ENCODE measurements at places on chromosomes 7 and 10.

GRCh38 chr7:49927631-49928030, 154.2 kb downstream of the VWC2 start:
- DNase-seq = no peak

DNA sequence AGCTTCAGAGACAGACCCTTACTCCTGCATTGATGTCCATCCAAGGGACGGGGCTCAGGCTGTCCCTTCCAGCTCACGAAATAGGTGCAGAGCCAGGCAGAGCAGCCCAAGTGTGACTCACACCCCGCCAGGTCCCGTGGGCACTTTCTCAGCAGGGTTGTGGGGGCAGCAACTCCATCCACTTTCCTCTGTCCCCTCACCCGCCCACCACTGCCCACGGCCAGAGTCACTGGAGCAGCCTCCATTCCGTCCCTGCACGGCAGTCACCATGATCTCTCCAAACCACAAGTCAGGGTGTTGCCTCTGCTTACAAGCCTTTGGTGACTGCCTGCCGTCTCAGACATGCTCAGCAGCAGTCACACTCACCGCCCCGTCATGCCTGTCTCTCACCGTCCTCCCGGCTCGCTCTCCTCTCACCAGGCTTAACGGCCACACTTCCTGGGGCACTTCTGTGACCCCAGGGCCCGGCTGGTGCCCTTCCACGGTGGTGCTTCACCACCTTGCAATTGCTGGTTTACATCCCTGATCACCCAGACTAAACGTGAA, 39.3 kb downstream of the CALML3 start:
- no peak for DNase-seq

GRCh38 chr10:117993166-117993565, 53.6 kb downstream of the RAB11FIP2 start:
- peak; percentile 9 for DNase-seq

DNA sequence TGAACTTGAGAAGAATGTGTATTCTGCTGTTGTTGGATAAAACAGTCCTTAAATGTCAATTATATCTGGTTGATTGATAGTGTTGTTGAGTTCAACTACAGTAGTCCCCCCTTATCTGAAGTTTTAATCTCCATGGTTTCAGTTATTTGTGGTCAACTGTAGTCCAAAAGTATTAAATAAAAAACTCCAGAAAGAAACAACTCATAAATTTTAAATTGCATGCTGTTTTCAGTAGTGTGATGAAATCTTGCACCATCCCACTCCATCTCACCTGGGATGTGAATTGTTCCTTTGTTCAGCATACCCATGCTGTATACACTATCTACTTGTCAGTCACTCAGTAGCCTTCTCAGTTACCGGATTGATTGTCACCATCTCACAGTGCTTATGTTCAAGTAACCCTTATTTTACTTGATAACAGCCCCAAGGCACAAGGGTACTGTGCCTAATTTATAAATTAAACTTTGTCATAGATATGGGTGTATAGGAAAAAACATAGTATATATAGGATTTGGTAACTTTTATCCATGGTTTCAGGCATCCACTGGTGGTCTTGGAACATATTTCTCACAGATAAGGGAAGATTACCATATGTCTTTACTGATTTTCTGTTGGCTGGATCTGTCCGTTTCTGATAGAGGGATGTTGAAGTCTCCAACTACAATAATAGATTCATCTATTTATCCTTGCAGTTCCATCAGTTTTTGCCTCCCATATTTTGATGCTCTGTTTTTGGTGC, 57.1 kb downstream of the AOAH start:
- no peak for DNase-seq

DNA sequence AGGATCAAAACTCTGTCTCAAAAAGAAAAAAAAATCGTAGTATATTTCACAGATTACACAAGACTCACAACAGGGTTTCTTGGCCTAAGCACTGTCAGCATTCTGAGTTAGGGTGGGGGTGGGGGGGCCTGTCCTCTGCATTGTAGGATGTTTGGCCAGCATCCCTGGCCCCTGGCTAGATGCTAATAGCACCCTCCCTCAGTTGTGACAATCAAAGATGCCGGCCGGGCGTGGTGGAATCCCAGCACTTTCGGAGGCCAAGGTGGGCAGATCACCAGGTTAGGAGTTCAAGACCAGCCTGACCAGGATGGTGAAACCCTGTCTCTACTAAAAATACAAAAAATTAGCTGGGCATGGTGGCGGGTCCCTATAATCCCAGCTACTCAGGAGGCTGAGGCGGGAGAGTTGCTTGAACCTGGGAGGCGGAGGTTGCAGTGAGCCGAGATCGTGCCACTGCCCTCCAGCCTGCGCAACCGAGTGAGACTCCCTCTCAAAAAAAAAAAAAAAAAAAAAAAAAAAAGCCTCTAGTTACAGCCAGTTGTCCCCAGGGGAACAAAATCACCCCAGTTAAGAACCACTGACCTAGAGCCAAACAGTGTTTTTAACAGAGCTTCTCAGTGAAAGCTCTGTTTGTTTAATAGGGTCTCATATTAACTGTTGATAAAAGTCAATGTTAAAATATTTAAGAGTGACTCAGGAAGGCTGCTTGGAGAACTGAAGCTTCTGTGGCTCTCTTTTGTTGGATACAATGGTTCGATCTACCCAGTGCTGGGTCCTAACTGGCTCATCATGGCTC, 161.0 kb upstream of the FAM171A1 start:
- DNase-seq = no peak

DNA sequence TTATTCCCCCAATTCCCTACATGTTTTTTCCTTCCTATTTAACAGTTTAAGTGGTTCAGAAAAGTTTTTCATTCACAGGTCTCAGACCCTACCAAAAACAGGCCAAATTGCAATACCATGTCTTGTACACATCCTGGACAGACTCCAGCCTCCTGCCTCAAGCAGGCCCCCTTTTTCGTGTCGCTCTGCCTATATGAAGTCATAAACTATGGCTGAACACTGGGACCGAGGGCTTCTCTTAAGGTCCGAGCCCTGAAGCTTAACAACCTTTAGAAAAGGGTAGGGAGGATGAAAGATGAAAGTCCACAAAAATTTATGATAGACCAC, 1.4 kb downstream of the FBXW4 start:
- DNase-seq = no peak

GRCh38 chr7:21946222-21946709, 567 bp upstream of the CDCA7L start:
- DNase-seq = no peak

GRCh38 chr7:95684037-95684436, 87.7 kb upstream of the PDK4 start:
- peak; percentile 57 for DNase-seq

- DNase-seq = no peak
Observed at GRCh38 chr7:16594061-16594460, 51.5 kb downstream of the ANKMY2 start.

DNA sequence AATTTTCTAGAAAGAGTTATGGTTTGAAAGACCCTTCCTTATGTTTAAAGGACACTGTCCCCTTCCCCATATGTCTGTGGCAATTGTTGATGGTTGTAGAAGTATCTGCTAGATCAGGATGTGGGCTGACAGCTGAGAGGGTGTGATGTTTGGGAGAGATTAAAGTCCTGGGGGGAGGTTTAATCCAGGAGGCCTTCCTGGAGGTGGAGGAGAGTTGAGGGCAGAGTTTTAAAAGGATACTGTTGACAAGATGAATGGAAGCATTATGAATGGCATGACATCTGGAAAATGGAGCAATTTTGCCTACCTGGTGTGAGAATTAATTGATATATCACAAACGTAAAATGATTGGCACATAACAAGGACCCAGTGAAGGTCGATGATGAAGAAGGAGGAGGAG, 32.9 kb upstream of the SMC3 start:
- DNase-seq = no peak

GRCh38 chr7:33674804-33675411, 230.4 kb upstream of the BMPER start:
- no peak for DNase-seq

- no peak for DNase-seq
Observed at GRCh38 chr10:59553162-59553900, 156.3 kb downstream of the SLC16A9 start.

DNA sequence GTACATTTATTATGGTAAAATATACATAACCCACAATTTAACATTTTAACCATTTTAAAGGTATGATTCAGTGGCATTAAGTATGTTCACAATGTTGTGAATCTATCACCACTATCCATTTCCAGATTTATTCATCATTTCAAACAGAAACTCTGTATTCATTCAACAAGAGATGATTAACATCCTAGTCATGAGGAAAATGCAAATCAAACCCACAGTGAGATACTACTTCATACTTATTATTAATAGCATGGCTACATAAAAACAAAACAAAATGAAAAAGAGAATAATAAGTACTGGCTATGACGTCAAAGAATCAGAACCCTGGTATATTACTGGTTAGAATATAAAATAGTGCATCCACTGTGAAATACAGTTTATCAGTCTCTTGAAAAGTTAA, 386.6 kb upstream of the POM121L12 start:
- DNase-seq = no peak

GRCh38 chr10:94991243-94991888, 52.9 kb downstream of the CYP2C9 start:
- no peak for DNase-seq

DNA sequence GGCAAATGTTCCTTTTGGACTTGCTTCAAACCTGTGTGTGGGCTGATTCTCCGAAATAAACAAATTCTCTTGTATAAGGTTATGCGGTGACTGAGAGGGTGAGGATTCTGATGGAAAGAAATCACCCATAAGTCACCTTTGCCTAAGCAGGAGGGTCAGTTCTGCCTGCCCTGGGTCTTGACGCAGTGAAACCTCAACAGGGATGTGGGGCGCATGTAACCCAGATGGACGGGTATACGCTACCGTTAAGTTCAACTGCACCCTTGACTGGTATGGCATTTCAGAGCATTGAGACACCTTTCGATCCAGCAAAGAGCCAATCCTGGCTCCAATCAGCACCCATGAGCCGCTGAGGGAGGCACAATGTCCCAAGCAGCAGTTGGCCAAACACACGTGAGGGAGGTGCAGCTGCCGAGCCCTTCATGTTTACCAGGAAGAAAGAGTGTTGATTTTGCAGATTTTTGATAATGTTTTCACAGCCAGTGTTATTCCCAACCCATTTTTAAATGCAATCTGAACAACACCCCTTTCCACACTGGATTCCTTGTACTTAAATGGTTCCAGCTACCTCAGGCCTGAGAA, 48.1 kb downstream of the SORBS1 start:
- DNase-seq = no peak

DNA sequence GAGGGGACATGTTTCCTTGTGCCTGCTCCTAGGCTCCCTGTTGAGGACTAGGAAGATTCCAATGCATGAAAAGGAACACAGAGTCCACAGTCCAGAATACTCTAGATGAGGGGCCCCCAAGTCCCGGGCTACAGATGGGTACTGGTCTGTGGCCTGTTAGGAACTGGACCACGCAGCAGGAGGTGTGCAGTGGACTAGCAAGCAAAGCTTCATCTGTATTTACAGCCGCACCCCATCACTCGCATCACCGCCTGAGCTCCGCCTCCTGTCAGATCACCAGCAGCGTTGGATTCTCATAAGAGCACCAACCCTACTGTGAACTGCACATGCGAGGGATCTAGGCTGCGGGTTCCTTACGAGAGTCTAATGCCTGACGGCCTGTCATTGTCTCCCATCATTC, 233.0 kb upstream of the MKLN1 start:
- no peak for DNase-seq

GRCh38 chr7:47332681-47333553, 249.0 kb downstream of the TNS3 start:
- DNase-seq = no peak

DNA sequence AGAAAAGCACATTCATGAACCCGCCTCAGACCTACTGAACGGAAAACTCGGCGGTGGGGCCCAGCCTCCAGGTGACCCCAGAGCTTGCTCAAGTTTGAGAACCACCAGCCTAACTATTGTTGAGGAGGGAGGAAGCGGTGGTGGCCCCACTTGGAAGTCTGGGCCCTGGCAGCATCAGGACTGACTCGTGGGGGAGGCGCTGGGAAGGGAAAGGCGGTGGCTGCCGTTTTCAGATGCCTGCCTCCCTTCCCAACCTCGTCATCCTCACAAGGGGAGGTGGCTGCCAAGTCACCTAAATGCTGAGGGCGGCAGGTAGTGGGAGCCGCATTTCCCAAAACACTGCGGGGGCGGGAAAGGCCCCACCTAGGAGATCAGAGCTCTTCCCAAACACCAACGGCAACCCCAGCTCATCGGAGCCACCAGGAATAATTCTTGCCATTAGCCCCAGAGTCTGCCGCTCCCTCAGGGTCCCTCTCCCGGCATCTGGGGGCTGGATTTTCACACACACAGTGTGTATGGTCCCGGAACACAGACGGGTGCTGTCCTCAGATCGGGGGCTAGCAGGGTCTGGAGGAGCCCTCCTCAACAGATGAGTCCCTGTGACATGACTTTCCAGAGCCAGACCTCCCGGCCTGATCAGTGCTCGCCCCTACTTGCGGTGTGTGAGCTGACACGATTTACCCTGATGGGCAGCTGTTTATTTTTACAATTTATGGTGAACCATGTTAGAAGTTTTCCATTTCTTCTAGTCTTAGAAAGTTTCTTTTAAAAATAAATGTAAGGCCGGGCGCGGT, 31.3 kb downstream of the PRKAG2 start:
- no peak for DNase-seq

GRCh38 chr10:23693501-23693901, 254.6 kb downstream of the OTUD1 start:
- DNase-seq = no peak

DNA sequence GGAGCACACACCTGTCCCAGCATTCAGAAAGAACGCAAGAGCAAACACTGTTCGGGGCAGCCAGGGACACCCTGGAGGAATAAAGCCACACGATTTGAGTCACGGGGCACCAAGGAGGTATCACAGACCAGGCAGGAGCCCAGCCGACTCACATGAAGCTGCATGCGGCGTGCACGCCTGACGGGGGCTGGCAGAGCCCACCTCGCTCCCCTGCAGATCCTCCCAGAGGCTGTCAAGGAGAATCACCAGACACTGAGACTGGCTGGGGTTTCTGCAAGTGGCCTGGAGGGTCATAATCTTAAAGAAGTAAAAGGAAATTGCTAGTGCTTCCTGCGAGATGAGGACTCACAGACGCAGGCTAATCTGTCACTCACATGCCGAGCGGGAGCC, 61.6 kb downstream of the TCERG1L start:
- DNase-seq = no peak

DNA sequence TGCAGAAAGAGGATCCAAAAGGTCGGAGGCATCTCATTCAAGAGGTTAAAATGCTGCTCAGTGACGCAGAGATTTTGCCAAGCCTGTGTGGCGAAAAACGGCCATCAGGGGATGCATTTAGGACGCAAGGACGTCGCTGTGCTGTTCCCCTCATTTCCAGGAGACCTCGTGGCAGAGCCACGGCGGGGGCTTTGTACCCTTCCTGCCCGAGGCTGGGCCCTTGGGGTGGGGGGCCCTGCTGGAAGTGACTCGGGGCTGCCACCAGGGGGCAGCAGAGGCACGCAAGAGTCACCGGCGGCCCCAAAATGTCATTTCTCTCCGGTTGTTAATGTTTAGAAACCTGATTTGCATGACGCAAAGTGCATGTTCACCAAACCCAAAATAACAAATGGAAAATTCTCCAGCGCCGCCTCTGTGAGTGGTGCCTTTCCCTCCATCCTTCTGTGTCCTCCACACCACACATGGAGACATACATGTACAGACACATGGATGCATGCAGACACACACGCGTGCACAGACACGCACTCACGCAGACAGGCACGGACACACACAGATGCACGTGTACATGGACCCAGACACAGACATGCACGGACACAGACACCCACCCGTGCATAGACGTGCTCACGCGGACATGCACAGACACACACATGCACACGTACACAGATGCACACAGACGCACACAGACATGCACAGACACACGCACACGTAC, 51.0 kb upstream of the NKX6-2 start:
- DNase-seq = no peak

Measured in NCI-H1105 treated with DMSO at 0.1 percent for 48 hours (cell line).